ENCODE measurements at places on chromosomes 11 and 22.
A peak's percentile ranks its signal among the peaks of the same experiment; 100 is the strongest.

GRCh38 chr11:88175569-88176075 is 379 bp upstream of the RAB38 start:
- peak; percentile 33 for DNase-seq

GRCh38 chr11:113533425-113533698 is 58.2 kb upstream of the DRD2 start:
- DNase-seq: no peak

GRCh38 chr11:12402691-12403120 is 25.3 kb downstream of the PARVA start:
- no peak for DNase-seq

GRCh38 chr11:76695133-76695532 is 24.6 kb upstream of the LRRC32 start:
- no peak for DNase-seq

- DNase-seq: peak; percentile 59
Measured at GRCh38 chr11:117259417-117259816, 26.9 kb downstream of the RNF214 start.

GRCh38 chr11:129861702-129862522 is 33.5 kb downstream of the NFRKB start:
- DNase-seq: peak; percentile 88

DNA sequence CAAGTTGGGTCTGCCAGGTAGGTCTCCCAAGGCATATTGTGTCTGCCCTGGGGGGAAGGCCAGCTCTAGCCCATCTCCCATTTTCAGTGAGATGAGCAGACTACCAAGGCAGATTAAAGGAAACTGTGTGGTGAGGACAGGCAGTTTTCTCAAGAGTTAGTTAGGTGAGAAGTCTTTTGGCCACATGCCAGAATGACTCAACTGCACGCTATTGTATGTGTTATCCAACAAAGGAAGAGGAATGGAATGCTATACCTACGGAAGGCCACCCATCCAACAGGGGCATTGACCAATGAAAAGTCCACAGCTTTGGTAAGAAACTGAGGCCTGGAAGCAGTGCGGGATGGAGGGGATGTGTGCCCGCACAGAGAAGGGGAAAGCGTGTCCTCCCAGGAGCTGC is 941.7 kb downstream of the NTM start:
- DNase-seq: peak; percentile 82

DNA sequence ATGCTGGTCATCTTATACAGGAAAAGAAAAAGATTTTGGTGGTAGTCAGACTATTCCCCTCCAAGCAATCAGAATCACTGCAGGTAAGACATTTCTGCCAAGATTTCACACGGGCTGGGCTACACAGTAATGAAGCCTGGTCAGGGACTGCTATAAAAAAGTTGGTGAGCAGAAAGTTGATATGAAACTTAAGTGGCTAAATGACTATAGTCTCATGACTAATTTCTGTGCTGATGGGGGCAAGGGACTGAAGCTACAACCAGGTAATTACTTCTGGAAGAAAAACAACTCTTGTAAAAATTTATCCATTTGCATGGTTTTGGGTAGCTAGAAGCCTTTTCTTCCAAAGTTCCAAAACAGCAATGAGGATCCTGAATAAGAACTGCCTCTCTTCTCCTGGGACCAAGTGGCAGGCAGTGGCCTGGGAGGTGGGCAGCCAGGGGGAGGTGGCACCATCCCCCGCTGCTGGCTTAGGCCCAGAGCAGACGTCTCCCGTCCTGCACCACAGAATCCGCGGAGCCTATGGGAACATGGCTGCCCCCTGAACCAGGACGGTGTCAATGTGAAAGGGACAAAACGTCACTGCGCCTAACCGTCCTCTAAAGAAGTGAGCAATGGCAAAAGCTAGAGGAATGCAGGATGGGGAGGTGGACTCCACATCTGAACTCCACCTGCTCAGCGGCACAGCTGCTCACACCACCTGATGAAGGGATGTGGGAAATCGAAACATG is 122.6 kb upstream of the LMO1 start:
- DNase-seq: no peak

DNA sequence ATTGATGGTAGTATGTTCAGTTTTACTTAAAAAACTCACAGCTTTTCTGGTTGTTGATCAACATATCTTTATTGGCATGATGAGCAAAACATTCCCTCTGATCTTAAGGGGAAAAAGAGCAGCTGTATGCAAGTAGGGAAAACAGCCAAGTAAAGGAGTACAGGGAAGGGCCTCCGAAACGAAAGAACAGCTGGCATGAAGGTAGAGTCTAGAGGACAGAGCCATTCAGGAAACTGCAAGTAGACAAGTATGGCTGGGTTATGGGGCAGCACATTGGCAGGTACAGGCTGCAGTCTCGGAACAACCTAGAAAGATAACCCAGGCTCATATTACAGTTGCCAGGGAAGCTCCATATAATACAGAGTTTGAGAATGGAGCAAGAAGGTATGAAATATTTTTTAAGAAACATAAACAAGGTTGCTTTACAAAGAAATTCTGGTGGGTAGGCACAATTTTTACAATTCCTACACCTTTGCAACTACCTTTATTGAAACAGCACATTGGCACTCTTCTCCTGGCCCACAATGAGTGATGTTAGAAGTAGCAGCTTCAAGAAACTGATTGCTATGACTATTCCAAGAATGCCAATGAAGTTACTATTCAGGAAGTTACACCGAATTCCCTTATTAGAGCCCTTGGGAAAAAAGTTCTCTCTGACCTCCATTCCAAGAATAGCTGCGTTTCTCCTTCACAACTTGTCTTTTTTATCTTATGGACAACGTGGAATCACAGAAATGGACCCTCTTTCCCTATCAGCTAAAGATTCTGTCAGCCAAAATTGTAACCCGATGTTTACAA is 45.2 kb downstream of the LGR4 start:
- peak; percentile 38 for DNase-seq

GRCh38 chr11:69445131-69445470 is 36.4 kb upstream of the LINC01488 start:
- no peak for DNase-seq

- no peak for DNase-seq
Measured at GRCh38 chr22:19115628-19116027, 6.6 kb downstream of the DGCR2 start.

DNA sequence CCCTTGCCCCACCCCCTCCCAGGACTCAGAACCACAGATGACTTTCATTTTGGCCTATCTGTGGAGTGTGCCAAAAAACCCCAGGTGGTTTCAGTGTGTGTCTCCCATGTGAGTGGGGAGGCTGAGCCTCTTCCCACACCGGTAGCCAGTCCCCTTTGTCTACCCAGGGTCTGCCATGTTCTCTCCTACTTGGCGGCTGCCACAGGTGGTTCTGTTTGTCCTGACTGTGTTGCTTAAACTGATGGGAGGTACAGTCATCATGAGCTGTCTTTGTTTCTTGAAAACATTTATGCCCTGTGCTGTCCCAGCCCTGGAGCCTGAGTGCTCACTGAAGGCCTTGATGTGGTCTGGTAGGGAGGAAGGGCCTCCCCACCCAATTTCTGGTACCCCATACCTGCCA is 39.7 kb upstream of the SUSD2 start:
- DNase-seq: peak; percentile 9

DNA sequence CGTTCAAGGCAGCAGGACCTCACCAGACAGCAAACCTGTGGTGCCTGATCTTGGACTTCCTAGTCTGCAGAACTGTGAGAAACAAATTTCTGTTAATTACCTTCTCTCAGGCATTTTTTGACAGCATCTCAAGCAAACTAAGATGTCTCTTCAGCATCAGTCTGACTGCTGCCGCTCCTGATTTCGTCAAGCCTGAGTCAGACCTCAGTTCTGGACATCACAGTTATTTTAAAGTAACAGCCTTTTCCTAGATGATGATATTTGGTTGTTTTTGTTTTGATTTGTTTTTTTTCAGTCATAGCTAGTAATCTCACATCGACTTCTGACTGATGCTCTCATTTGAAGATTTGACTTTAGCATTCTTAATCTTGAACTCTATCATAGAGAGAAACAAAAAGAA is 71.9 kb downstream of the BLID start:
- no peak for DNase-seq

DNA sequence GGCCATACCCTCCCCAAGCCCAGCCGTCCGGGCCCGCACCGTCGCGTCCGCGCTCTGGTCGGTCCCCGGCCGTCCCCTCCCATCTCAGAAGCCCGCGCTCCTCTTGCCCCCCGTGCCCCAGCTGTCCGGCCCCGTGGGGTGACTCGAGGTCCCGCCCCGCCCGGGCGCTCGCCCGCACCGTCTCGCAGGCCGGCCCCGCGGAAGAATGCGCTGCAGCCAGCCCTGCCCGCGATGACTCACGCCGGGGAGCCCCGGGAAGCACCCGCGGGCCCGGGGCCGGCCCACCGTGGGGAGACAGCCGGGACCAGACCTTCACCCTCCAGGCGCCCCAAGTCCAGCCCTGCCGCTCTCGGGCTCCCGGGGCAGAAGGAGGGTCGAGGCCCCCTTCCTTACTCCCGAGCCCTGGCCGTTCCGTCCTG is 320 bp upstream of the PHLDA2 start:
- peak; percentile 83 for DNase-seq

DNA sequence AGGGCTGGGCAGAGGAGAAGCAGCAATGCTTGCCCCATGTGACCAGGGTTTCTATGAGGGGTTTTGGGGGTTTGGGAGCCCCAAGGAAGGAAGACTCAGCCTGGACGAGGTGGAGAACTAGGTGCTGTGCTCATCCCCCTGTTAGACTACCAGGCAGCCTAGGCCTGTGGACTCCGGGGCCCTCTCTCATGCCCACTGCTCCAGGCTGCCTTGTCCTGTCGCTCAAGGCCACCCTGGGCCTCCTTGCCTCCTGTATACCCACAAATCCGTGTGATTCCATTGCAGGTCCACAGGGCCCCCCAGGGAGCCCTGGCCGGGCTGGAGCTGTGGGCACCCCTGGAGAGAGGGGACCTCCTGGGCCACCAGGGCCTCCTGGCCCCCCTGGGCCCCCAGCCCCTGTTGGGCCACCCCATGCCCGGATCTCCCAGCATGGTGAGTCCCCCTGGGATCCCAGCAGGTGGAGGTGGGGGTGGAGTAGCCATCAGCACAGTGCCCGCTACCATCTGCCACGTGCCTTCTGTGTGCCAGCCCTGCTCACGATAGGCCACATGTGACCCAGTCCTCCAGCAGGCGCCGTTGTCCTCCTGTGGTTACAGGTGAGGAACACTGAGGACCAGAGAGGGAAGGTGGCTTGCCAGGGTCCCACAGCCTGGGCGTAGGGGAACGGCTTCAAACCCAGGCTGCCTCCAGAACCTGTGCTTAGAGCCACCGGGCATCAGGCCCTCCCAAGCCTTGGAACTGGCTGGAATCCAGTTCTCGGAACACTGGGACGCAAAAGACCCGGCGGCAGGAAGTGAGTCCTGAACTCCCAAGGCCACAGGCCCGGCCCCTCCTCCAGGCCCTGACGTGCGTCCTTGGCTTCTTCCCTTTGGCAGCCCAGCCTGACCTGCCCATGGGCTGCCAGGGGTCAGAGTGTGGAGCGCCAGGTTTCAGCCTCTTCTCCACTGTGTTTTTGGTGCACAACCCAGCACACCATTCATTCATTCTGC is 26.6 kb downstream of the EMID1 start:
- DNase-seq: no peak

- DNase-seq: no peak
Measured at GRCh38 chr11:131893988-131894387, 523.6 kb downstream of the NTM start.

GRCh38 chr22:19998991-19999820 is 17.4 kb downstream of the ARVCF start:
- no peak for DNase-seq

- no peak for DNase-seq
Measured at GRCh38 chr11:75810637-75811390, 4.2 kb upstream of the UVRAG start.

DNA sequence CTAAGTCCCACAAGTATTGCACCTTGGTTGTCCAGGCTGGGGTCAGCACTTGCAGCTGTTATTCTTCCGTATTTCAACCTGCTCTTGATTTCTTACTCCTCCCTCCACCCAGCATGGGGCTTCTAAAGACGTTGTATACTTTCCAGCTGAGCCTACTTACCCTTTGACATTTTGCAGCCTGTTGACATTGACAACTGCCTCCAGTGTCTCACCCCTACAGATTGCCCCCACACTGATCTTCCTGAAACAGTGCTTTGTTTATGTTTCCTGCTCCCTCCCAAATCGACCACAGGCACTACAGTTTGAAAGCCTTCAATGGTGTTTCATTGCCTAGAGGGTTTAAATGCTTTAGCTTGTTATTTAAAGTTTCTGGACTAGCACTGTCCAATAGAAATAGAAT is 56.6 kb downstream of the FAM83F start:
- no peak for DNase-seq

DNA sequence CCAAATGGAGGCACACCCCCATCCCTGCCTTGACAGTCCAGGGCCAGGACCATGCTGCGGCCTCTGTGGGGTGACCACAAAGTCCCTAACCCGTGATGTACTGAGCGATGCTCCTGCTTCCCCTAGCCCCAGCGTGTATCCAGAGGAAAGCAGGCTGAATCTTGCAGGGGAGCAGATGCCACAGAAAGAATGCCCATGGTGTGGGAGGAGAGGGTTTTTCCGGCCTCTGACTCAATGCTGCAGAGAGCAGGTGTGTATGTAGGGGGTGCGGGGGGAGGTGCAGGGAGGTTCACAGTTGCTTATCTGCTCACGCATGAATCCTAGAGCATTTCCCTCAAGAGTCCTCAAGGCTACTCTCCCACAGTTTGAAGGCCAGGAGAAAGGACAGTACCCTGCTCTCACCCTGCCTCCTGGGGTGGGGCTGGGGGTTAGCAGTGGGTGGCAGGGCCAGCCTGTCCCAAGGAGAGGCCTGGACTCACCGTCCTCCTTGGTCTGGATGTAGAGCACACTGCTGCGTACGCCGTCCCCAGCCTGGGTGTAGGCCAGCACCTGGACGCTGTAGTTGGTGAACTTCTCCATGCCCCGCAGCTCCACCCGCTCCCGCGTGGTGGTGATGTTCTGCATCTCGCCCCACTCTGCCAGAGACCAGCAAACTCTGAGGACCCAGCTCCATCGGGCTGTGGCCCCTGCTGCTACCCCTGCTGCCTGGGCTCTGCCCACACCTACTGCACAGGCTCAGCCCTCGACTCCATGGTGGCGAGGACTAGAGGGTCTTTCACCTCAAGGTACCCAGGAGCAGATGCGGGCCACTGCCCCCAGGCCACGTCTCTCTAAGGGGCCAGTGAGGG is 130.8 kb downstream of the CEP164 start:
- DNase-seq: no peak

DNA sequence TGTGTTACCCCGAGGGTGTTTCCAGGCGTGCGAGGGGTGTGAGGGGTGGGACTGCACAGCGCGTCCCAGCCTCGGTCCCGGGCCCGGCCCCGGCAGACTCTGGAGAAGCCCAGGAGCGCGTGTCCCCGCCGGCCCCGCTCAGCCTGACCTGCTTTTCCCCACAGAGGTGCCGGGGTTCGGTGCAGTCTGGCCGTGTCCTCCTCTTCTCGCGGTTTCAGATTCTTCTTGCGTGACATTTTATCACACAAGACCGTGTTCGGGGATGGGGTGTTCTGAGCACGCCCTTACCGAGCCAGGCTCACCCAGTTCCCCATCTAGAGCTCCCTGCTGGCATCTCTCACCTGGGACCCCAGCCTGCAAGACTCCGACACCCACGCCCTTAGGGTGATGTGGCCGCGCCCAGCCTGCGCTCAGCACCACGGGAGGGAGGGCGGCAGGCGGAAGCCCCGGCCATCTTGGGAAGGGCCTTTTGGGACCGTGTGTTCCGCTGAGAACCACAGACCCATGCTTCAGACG is 775.6 kb downstream of the BRD1 start:
- no peak for DNase-seq

Measured in astrocyte of the spinal cord (primary cell).